Adrenal gland (tissue), 19 donors: ENCODE measurements at places on chromosomes 13 and 19. TPM values are rescaled to one million over a fixed set of nuclear protein-coding genes. Genes with fewer than 3 reads are reported as not detected.

Gene ANO8
- 70.7 TPM for polyA plus RNA-seq

Gene IL11
- 1.1 TPM for polyA plus RNA-seq

Gene ZNF439
- polyA plus RNA-seq = 9.8 TPM

Gene ARGLU1
- polyA plus RNA-seq = 48.9 TPM

Gene C13orf42
- not detected for polyA plus RNA-seq

Gene ZNF528
- polyA plus RNA-seq = 22.4 TPM
